ENCODE measurements at places on chromosomes 16 and 17.
A peak's percentile ranks its signal among the peaks of the same experiment; 100 is the strongest.

GRCh38 chr16:30485818-30486436 is 13.4 kb downstream of the ITGAL start:
- no peak for DNase-seq

- DNase-seq: peak; percentile 47
Measured at GRCh38 chr17:31672161-31672819, 186.8 kb downstream of the COPRS start.

- DNase-seq: no peak
Measured at GRCh38 chr17:80978499-80979497, 12.8 kb upstream of the CHMP6 start.

DNA sequence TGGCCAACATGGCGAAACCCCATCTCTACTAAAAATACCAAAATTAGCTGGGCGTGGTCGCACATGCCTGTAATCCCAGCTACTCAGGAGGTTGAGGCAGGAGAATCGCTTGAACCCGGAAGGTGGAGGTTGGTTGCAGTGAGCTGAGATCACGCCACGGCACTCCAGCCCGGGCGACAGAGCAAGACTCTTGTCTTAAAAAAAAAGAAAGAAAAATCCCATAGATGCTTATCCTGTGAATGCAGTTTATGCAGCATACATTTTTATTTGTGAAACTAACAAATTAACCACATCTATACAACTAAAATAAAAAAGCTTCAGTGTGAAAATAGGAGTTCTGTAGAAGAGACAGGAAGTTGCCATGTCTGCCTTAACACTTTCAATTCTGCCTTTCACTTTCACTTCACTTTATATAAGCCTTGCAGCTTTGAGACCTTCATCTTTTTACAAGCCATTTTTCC is 7.1 kb downstream of the IGSF6 start:
- no peak for DNase-seq

DNA sequence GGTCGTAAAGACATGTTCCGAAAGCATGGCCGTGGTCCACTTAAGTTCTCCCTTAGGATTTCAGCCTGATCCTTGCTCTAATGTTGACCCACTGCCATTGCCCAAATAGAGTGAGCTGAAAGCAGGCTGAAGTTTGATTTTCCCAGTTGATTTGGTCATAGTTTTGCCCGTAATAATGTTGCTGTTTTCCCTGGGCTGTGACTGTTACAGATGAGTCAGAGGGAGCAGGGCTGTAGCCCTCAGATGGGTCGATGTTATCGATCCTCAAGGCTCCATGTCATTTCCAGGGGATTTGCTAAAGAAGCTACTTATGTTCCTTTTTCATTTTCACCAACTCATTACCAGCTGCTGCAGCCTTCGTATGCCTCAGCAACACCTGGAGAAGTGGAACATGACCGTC is 169.0 kb upstream of the ZFHX3 start:
- DNase-seq: no peak

DNA sequence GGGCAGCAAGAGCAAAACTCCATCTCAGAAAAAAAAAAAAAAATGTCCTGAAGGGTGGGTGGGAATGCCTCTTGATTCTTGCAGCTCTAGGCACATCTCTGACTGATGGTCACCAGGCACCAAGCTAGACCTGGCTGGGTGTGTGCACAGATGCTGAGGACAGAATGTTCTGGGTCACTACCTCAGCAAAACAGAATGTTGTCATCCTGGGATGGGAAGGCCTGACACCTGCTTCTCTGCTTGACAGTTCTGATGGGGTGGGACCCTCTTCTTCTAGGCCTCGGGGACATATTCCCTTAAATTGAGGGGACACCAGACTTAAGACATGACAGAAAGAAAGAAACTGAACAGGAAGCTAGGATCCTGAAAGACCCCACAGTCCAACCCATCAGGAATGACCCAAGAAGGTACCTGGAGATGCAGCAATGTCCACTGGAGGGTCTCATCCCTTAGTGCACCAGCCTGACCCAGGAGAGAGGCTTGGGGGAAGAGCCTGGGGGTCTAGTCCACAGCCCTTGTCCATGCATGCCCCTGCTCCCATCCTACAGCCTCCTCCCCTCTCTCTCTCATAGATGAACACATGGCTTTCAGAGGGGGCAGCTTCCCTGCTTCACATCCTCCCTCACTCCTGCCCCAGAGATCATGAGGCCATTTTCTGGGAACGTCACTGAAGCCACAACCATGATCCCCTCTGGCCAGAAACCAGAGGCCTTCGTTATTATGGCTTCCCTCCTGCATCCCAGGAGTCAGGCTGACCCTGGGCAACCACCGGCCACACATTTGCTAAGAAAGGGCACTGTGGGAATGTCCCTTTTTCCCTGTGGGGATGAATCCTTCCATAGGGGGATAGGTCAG is 3.8 kb upstream of the STAT5B start:
- no peak for DNase-seq

GRCh38 chr16:86775511-86775921 is 197.2 kb downstream of the FOXL1 start:
- peak; percentile 86 for DNase-seq

DNA sequence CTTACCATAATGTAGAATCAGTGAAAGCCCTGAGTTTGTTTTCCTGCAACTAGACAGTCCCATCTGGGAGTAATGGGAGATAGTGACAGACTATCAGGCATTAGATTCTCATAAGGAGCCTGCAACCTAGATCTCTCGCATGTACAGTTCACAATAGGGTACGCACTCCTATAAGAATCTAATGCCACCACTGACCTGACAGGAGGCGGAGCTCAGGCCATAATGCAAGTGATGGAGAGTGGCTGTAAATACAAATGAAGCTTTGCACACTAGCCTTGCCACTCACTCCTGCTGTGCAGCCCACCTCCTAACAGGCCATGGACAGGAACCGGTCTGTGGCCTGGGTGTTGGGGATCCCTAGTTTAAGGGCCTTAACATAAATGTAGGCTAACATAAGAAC is 21.4 kb downstream of the THUMPD1 start:
- DNase-seq: no peak

DNA sequence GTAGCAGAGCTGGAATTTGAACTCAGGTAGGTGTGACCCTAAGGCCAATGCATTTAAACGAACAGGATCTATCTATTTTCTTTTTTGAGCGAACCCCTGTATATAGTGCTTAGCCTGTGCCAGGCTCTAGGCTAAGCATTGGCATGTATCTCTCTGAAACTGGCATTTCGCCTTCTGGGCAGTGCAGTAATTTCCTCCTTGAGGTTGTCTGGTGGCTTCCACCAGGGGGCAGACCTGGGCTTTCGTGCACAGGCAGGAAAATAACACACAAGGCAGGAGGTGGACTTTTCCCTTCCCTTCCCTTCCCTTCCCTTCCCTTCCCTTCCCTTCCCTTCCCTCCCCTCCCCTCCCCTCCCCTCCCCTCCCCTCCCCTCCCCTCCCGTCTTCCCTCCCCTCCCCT is 34.4 kb upstream of the PRKCB start:
- DNase-seq: peak; percentile 35

DNA sequence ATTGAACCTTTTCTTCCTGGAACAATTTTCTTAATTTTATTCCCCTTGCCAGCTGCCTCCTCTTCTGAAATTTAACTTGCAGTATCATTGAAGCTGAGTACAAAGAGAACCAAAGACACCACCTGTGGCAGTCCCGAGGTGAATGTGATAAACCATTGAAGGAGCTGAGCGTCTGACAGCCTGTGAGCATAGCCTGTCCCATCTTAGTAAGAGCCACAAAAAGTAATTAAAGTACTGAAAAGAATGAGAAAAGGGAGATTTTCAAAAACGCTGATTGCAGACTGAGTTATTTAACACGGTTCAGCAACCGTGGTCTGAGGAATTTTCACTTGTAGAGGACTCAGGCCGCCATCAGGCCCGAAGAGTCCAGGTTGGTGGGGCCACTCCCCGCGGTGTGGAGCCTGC is 27.2 kb upstream of the ST6GALNAC1 start:
- no peak for DNase-seq

DNA sequence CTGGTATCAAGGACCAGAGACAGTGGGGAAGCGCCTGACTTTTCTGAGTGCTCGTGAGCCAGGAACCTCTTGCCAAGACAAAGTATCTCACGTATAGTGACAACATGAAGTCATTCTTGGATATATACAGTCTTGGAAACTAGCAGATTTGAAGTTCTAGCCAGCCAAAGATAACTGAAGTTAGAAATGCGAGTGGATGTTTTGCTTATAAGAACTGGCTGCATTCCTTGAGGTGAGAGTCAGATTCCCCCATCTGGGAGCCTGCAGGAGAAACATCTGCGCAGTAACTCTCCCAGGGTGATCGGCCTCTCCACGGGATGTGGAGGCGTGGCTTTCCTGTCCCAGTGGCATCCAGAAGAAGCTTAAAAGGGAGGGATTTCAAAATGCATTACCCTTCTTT is 89.8 kb downstream of the SHISA6 start:
- DNase-seq: no peak

DNA sequence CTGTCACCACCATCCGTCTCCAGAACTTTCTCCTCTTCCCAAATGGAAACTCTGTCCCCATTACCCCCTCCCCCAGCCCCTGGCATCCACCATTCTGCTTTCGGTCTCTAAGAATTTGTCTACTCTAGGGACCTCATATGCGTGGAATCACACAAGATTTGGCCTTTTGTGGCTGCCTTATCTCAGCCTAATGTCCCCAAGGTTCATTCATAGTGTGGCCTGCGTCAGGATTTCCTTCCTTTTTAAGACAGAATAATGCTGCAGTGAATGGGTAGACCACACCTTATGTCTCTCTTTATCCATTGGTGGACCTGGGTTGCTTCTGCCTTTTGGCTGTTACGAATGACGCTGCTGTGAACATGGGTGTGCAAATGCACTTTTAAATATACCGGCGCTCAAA is 139.7 kb upstream of the PLCG2 start:
- no peak for DNase-seq

DNA sequence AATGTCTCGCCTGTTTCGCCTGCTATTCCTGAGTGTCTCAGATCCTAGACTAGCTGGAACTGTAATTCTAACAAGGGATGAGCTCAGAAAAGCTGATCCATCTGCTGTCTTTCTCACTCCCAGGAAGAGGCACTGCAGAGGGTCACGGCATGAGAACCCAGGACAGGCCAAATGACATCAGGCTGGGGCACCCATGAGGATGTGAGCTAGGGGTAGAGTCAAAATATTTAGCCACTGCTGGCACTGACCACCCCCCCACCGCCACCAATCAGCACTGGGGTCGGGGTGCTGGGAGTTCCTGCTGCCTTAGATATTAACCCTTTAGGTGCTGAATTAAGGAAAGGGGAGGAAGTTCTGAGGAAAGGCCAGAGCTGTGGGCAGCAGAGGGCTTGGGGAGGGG is 112.4 kb downstream of the IRX3 start:
- no peak for DNase-seq

- no peak for DNase-seq
Measured at GRCh38 chr17:75769536-75769935, 4.5 kb upstream of the GALK1 start.

- DNase-seq: peak; percentile 36
Measured at GRCh38 chr17:38717139-38717745, 12.2 kb downstream of the MLLT6 start.

DNA sequence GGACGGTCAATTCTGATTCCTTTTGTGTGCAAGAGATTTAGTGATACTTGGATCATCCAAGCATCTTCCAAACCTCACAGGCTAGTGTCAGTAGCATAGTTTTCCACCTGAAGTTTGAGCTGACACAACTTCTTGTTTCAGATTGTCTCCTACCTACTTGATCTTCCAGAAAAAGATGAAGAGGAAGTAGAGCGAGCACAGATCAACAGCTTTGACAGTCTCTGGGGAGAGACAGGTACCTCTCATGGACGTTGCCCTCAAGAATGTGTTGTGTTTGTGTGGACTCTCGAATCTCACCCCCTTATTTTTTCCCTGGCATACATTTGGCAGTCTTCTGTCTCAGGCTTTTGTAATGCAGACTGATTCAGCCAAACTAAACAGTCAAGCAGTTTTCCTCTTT is 47.4 kb downstream of the CYB561 start:
- no peak for DNase-seq

- no peak for DNase-seq
Measured at GRCh38 chr16:78742501-78743283, 643.2 kb downstream of the WWOX start.

DNA sequence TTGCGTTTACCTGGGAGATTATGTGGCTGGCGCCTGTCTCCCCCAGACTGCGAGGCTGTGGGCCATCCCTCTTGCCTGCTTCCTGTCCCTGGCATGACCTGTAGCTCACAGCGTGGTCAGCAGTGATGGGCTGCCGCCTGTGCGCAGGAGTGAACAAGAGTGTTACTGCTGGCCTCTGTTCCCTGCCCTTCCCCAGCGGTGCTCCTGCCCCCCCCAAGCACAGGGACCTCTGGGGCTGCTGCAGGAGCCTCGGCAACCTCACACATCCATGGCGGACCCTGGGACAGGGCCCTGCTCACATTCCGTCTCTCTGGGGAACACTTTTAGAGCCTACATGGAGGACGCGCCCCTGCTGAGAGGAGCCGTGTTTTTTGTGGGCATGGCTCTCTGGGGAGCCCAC is 10.6 kb downstream of the TSC2 start:
- no peak for DNase-seq

DNA sequence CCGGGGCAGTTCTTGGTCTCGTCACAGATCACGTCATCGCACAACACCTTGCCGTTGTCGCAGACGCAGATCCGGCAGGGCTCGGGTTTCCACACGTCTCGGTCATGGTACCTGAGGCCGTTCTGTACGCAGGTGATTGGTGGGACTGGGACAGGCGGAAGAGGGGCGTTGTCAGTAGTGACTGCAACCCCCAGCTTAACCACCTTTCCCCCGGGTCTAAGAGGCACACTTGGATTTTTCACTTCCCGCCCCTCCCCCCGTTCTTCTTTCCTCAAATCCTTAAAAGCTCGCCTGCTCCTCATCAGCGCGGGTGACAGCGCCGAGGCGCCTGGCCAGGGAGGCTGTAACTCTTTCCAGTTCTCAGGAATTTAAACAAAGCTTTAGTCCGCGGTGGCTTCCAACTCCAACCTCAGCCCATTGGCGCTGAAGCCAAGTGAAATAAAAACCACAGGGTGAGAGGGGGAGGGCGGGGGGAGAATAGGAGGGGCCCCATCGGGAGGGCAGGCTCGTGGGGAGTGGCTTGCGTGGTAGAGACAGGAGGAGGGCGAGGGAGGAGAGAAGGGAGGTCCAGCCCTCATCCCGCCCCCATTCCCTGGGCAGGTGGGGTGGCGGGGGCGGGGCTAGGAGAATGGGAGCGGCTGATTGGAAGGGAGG is 1.5 kb downstream of the COL1A1 start:
- DNase-seq: peak; percentile 91

DNA sequence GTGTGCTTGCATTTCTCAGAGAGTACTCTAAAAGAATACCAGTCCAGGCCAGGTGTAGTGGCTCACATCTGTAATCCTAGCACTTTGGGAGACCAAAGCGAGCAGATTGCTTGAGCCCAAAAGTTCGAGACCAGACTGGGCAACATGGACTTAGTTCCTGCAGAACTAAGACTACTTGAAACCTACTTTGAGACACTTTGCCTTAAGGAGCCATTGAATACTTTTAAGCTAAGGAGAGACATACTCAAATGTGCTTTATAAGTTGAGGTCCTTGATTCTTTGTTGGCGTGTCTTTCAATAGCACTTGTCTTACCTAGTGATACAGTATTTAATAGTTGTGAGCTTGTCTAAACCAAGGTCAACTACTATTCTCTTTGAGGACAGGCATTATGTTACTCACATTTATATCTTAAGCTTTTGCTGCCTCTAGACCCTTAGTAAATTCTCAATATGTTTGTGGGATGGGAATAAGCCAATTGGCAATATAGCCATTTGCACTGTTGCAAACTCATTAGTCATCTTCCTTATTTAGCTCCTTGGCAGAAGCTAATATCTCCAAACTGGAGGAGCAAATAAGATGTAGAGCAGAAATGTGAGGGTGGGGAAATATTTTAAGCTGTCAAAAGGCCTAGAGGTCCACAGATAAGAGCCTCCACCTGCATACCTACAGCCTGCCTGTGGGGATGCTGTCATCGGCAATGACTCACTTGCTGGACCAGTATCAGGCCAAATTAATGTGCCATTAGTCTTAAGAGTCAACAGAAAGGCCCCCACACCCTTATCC is 16.3 kb downstream of the SCPEP1 start:
- no peak for DNase-seq

Data from NCI-H2171 treated with DMSO at 0.1 percent for 48 hours (cell line).